ENCODE measurements at places on chromosomes 2 and 18.

- no peak for DNase-seq
Measured at GRCh38 chr18:14025306-14025940, 106.8 kb downstream of the ZNF519 start.

- no peak for DNase-seq
Measured at GRCh38 chr2:72914206-72914559, 3.1 kb upstream of the EMX1 start.

- peak; percentile 1 for DNase-seq
Measured at GRCh38 chr2:177984749-177985148, 87.8 kb downstream of the PDE11A start.

DNA sequence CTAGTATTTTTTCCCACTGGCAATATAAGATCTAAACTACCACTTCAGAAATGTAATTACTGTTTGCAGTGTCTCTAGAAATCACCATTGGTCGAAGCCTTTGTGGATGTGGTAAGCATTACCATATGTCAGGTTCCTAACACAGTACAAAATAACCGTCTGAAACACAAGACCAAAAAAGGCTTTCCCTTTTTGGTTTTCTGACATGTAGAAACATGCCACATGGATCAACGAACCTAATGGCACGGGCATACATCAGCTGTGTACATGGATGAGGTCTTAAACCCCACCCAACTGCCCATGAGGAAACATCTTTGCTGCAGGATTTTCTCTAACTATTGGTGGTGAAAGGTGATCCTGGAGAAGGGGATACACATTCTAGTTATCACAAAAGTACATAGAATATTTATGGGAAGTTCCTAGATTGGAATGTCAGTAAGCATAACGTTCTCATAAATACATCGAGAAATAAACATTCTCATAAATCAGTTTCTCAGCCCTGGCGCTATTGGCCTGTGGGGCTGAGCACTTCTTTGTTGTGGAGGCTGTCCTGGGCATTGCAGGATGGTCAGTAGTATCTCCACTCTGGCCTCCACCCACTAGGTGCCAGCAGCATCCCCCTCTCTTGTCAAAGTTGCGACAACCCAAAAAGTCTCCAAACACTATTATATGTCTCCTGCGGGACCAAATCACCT lies 9.0 kb downstream of the VIT start:
- DNase-seq: no peak

- DNase-seq: no peak
Measured at GRCh38 chr2:138125306-138126288, 161.3 kb downstream of the HNMT start.

DNA sequence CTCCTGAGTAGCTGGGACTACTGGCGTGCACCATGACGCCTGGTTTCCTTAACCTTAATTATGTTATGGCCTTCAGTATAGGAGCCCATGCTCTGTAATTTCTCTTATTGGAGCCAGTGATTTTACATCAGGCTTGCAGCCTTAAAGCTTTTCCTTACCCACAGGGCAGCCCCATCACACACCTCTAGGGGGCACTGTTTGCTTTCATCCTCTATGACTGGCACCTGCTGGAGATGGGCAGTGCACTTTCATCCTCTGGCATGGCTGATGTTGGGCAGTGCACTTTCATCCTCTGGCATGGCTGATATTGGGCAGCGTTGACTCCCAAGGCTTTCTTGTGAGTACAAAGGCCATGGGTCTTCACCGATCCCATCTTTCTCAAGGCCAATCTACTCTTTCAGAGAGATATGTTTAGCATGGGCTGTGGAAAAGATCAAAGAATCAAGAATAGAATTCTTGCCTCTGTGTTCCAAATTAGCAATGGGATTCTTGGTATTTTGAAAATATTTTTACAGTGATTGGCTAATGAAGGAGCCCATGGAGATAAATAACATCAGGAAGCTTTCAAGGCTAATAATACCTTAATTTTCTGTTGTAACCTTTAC lies 80.7 kb upstream of the MEX3C start:
- peak; percentile 55 for DNase-seq

GRCh38 chr2:201768918-201769317 lies 11.8 kb downstream of the ALS2 start:
- no peak for DNase-seq

DNA sequence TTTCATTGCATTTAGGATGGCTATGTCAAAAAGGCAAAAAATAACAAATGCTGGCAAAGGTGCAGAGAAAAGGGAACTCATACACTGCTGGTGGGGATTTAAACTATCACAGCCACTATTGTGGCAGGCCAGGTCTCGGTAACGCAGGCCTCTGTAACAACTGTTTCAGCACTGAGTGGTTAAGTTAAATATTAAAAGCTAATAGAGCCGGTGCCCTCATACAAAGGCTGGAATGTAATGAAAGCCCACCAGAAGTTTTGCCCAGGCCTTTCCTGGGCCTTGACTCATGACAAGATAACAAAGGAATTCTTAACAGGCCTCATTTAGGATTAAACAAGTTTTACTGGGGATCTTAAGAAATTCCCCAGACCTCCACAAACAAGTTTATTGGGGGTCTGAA lies 10.7 kb downstream of the MERTK start:
- no peak for DNase-seq

- no peak for DNase-seq
Measured at GRCh38 chr2:227761740-227762476, 16.2 kb downstream of the SCYGR8 start.

DNA sequence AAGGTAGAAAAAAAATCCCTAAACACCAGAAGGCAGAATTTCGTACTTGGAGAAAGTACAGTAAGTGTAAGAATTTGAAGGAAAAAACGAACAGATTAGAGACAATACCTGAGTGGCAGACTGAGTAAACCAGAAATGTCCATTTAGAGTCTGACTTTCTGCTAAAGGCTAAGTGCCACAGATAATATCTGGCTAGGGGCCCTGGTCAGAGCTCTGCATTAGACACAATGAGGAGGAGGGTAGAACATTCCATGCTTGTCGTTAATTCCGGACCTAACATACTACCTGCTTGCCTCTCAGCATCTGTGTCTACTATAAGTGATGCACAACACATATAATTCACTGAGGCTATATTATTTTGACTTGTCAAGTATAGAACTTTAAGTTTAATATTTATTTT lies 18.1 kb downstream of the SEPTIN10 start:
- DNase-seq: no peak

DNA sequence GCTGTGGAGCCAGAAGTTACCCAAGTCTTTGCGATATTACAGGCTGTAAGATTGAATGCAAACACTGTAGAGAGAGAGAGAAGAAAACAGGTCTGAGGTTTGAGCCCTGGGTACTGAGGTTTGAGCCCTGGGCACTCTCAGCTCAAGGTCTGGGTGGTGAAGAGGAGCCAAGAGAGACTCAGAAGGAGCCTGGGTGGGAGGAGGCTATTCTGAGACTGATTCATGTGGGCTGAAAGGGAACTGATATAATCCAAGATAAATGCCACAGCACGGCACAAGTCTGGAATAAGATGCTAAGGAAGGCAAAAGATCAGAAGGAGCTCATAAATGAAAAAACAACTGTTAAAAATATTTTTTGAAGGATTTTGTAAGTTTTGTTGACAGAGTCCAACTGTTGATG lies 407.6 kb upstream of the HS6ST1 start:
- no peak for DNase-seq

DNA sequence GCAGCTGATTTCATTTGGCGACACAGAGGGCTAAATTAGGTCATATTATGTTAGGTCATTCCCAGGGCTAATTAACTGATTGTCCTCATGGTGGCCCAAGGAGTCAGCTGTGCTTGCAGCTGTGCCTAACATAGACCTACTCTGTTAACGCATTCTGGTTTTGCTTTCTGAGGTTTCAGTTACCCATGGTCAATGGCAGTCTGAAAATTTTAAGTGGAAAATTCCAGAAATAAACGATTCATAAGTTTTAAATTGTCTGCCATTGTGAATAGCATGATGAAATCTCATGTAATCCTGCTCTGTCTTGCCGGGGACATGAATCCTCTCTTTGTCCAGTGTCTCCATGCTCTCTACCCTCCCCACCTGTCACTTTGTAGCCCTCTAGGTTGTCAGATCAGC lies 168.7 kb downstream of the KCNS3 start:
- DNase-seq: no peak

- peak; percentile 12 for DNase-seq
Measured at GRCh38 chr2:58291726-58292438, 50.8 kb upstream of the FANCL start.

DNA sequence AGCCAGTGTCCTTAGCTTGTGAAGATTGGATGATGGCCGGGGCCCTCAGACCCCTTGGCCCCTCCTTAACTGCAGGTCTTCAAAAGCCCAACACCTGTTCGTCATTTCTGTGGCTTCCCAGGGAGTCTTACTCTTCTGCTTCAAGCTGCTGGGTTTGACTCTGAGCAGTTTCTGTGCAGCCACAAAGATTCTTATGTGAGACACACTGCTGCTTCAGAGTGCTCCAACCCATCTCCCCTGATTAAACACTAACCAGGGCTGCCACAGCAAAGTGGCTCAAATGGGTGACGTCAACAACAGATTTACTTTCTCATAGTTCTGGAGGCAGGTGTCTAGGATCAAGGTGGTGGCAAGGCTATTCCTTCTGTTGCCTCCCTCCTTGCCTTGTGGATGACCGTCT lies 40.8 kb downstream of the TSN start:
- DNase-seq: no peak

GRCh38 chr2:207166349-207167098 lies 776 bp upstream of the KLF7 start:
- DNase-seq: peak; percentile 82

GRCh38 chr2:65605743-65606058 lies 173.3 kb upstream of the SPRED2 start:
- no peak for DNase-seq

DNA sequence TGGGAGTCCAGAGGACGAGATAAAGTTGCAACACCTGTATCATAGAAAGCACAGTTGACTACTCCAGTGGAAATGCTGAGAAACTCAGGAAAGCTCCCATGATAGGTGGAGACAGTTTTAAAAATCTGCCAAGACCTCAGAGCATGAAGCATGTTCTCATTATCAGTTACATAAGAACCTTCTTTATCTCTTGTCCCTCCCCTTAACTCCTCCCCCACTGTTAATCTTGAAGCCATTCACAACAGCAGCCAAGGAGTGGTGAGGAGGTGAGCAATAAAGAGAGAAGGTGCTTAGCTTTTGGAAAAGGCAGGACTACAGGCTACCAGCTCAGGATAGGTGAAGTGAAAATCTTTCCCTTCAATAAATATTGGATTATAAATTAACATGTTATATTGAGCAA lies 657.9 kb downstream of the NYAP2 start:
- DNase-seq: no peak

- DNase-seq: no peak
Measured at GRCh38 chr2:152874955-152875354, 156.5 kb downstream of the ARL6IP6 start.

- no peak for DNase-seq
Measured at GRCh38 chr2:12950957-12951656, 234.4 kb downstream of the TRIB2 start.

DNA sequence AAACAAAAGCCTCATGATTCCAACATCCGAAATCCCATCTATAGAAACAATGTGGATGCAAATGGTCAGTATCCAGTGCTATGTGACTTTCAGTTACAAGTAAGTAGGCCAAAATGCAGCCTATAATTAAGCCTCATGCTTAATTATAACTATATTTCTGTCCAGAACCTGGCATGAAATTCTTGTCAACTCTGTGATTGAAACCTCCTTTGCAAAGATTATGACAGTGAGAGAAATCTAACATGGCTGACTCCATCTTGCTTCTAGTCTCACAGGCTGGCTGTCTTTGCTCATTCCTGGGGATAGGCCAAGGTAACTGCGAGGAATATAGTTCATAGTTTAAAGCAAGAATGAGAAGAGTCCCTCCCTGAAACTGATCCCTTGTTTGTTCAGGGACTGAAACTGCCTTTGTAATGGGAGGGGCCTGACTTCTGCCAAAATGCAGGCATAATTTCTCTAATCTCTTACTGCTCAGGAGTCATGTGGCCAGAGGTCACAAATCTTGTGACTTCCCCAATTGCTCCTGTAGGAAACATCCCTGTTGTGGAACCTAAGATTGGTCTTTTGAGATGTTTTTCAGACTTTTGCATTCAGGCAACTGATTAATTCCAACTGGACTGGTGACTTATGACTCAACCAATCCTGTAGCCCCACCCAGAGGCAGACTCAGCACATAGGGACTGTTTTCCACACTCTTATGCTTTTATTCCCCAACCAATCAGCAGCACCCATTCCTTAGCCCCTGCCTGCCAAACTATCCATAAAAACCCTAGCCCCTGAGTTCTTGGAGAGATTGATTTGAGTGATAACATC lies 84.5 kb upstream of the TLK1 start:
- DNase-seq: no peak

- peak; percentile 49 for DNase-seq
Measured at GRCh38 chr2:154623819-154624218, 74.7 kb upstream of the KCNJ3 start.

GRCh38 chr2:42903821-42904575 lies 111.6 kb upstream of the HAAO start:
- peak; percentile 79 for DNase-seq

DNA sequence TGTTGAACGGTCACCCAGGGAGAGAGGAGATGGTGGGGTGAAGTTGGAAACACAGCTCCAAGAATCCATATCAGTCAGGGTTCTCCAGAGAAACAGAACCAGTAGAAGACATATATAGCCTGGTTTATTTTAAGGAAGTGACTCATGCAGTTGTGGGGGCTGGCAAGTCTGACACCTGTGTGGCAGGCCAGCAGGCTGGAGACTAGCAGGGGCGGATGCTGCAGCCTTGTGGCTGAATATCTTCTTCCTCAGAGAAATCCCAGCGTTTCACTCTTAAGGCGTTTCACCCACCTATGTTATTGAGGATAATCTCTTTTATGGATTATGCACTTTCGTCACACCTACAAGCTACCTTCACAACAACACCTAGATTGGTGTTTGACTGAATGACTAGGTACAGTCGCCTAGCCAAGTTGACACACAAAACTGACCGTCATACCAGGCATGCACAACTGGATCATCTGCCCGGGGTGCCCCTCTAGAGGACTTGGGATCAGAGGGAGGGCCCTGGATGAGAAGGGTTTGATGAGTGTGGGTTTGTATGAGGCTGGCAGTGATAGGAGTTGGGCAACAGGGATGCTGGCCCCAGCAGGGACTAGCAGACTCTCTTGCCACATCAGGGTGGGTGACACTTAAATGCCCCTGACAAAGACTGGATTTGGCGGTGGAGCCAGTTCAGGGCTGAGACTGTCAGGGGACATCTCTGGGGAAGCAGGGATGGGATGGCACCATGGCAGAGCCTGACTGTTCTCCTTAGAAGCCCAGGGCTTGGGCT lies 23.4 kb downstream of the MROH2A start:
- no peak for DNase-seq

GRCh38 chr2:205936446-205936845 lies 149.5 kb downstream of the INO80D start:
- DNase-seq: no peak
